ENCODE measurements at places on chromosomes 16 and 17. TPM values are rescaled to one million over a fixed set of nuclear protein-coding genes. Genes with fewer than 3 reads are reported as not detected.

- no peak overlapping the region for H3K27ac ChIP-seq
- no peaks in the 10 kb centered on the region for H3K27me3 ChIP-seq
- no peaks in the 10 kb centered on the region for H3K36me3 ChIP-seq
Observed at GRCh38 chr17:80751070-80751945, 206.7 kb downstream of the RPTOR start.

GRCh38 chr17:811051-811784, 29.1 kb downstream of the MRM3 start:
- no peak for DNase-seq
- no peak overlapping the region for H3K27ac ChIP-seq
- H3K4me1 ChIP-seq: no peaks in the 10 kb centered on the region
- H3K4me3 ChIP-seq: no peak overlapping the region
- H3K36me3 ChIP-seq: peaks cover 22% of the 10 kb centered on the region

DNA sequence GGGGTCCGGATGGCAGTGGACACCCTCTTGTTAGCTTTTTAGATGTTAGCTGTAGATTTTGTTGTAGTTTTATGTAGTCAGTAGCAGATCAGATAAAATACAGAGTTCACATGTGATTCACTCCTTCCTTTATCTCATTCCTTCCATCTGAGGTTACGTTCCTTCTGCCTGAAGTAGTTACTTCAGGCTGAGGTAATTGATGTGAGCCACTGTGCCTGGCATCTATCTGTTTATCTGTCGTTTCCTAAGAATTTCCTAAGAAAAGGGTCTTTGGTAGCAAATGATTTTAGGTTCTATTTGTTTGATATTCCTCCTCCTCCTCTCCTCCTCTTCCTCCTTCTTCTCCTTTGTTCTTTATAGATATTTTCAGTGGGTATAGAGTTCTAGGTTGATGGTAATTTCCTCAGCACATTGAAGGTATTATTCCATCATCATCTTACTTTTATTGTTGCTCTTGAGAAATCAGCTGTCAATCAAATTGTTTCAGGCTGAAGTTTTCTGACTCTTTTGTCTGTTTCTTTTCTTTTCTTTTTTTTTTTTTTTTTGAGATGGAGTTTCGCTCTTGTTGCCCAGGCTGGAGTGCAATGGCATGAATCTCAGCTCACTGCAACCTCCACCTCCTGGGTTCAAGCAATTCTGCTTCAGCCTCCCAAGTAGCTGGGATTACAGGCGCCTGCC, 29.6 kb upstream of the FBXO47 start:
- H3K27me3 ChIP-seq: no peaks in the 10 kb centered on the region
- H3K4me3 ChIP-seq: no peak overlapping the region
- no peak for DNase-seq
- H3K36me3 ChIP-seq: no peaks in the 10 kb centered on the region
- H3K27ac ChIP-seq: no peak overlapping the region
- H3K4me1 ChIP-seq: no peaks in the 10 kb centered on the region

DNA sequence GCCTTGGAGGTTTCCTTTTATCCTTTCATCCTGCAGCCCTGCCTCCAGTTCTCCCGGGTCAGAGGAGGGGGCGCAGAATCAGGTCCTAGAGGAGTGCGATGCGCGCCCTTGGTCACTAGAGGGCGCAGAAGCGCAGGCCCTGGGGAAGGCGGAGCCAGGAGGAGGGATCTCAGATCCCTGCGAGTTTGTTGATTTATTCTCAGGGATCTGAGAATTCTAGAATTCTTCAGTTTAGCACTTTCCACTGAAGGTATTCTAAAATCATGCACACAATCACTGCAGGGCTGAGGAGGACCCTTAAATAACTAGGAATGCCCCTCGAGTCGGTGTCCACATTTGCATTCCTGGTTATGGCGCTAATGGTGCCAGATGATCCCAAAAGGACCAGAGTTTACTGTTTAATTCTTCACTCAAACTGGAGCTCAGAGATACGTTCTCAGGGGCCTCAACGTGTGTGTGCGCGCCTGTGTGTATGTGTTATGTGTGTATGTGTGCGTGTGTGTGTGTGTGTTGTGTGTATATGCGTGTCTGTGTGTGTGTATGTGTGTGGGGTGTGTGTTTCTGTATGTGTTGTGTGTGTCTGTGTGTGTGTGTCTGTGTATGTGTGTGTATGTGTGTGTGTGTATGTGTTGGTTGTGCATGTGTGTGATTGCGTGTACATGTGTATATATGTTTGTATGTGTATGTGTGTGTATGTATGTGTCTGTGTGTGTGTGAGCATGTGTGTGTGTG, 6.9 kb upstream of the ELAC2 start:
- H3K4me1 ChIP-seq: peaks cover 8% of the 10 kb centered on the region
- no peaks in the 10 kb centered on the region for H3K27me3 ChIP-seq
- DNase-seq: peak; percentile 32
- H3K36me3 ChIP-seq: no peaks in the 10 kb centered on the region
- H3K4me3 ChIP-seq: no peak overlapping the region
- no peak overlapping the region for H3K27ac ChIP-seq

- no peaks in the 10 kb centered on the region for H3K27me3 ChIP-seq
- H3K4me1 ChIP-seq: no peaks in the 10 kb centered on the region
- H3K36me3 ChIP-seq: no peaks in the 10 kb centered on the region
- H3K4me3 ChIP-seq: no peak overlapping the region
- no peak overlapping the region for H3K27ac ChIP-seq
Observed at GRCh38 chr16:54015147-54015546, 271.4 kb downstream of the IRX3 start.

- H3K36me3 ChIP-seq: no peaks in the 10 kb centered on the region
- H3K27me3 ChIP-seq: no peaks in the 10 kb centered on the region
- no peaks in the 10 kb centered on the region for H3K4me1 ChIP-seq
Observed at GRCh38 chr17:52255347-52255746, 96.8 kb upstream of the CA10 start.

GRCh38 chr17:79741751-79742588, 11.2 kb downstream of the ENPP7 start:
- H3K27me3 ChIP-seq: peaks cover 46% of the 10 kb centered on the region
- H3K4me3 ChIP-seq: no peak overlapping the region
- peak; percentile 68 for DNase-seq
- H3K4me1 ChIP-seq: peaks cover 6% of the 10 kb centered on the region
- H3K27ac ChIP-seq: no peak overlapping the region

DNA sequence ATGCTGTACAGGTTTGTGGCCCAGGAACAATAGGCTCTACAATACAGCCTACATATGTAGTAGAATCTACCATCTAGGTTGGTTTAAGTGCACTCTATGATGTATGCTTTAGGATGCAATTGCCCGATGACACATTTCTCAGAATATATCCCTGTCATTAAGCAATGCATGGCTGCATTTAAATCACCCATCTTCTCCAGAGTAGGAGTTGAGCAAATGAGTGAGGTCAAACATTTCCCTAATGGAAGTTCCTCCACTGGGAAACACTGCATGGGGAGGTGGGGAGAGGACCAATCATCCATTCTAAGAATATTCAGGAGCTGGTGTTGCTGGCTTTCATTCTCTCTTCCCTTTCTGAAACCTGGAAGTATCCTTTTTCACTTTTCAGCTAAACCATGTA, 2.0 kb upstream of the PCTP start:
- peaks cover 7% of the 10 kb centered on the region for H3K36me3 ChIP-seq
- no peaks in the 10 kb centered on the region for H3K27me3 ChIP-seq
- H3K4me1 ChIP-seq: peaks cover 17% of the 10 kb centered on the region
- no peak overlapping the region for H3K4me3 ChIP-seq

GRCh38 chr16:78791926-78792325, 692.5 kb downstream of the WWOX start:
- H3K4me3 ChIP-seq: no peak overlapping the region
- no peak overlapping the region for H3K27ac ChIP-seq
- no peak for DNase-seq
- no peaks in the 10 kb centered on the region for H3K4me1 ChIP-seq

GRCh38 chr17:60496041-60496440, 30.0 kb downstream of the APPBP2 start:
- H3K4me1 ChIP-seq: no peaks in the 10 kb centered on the region
- no peak for DNase-seq
- no peak overlapping the region for H3K4me3 ChIP-seq
- H3K27me3 ChIP-seq: no peaks in the 10 kb centered on the region

GRCh38 chr16:86048221-86048620, 149.3 kb downstream of the IRF8 start:
- H3K4me1 ChIP-seq: peaks cover 8% of the 10 kb centered on the region
- no peak for DNase-seq
- peaks cover 81% of the 10 kb centered on the region for H3K27me3 ChIP-seq
- H3K36me3 ChIP-seq: no peaks in the 10 kb centered on the region
- no peak overlapping the region for H3K4me3 ChIP-seq

DNA sequence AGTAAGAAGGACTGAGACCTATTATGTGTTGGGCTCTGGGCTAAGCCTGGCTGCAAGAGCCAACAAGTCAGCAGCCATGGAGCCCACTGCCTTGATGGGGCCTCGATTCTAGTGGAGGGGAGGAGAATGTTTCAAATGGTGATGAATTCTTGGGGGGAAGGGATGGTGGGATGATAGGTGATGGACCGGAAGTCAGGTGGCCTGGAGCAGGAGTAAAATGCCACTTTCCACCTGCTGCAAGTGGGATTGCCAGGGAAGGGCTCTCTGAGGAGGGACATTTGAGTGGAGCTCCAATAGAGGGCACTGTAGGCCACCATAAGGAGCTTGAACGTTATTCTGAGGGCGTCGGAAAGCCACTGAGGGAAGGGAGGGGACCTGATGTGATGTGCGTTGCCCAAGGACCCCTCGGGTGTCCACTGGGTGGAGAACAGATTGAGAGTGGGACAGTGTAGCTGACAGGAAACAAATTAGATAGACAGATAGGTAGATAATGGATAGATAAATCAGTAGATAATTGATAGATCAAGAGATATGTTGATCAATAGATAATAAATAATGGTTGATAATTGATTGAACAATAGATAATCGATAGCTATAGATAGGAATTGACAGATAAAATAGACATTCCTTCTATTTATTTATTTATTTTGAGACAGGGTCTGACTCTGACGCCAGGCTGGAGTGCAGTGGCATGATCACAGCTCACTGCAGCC, 18.2 kb upstream of the NXPH3 start:
- no peak overlapping the region for H3K27ac ChIP-seq
- no peak for DNase-seq
- H3K36me3 ChIP-seq: no peaks in the 10 kb centered on the region
- peaks cover 4% of the 10 kb centered on the region for H3K4me1 ChIP-seq

GRCh38 chr17:73072219-73072962, 20.1 kb downstream of the SLC39A11 start:
- H3K27me3 ChIP-seq: no peaks in the 10 kb centered on the region
- H3K27ac ChIP-seq: no peak overlapping the region
- peaks cover 23% of the 10 kb centered on the region for H3K4me1 ChIP-seq
- peak; percentile 9 for DNase-seq
- no peak overlapping the region for H3K4me3 ChIP-seq
- H3K36me3 ChIP-seq: peaks cover 3% of the 10 kb centered on the region

DNA sequence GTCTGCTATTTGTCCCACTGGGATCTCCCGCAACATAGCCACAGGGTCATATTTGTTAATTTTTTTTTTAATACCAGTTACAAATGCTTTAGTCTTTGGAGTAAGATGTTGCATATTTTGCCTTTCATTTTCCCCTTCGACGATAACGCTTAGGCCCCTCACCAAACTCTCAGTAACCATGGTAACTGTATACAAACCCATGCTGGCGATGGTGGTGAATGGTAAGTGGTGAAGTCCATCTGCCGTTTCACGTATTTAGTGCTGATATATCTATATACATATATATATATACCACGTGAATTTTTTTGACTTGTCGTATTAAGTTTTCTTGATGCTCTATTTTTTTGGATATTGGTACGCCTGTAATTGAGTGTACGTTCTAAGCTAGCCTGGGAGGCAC, 263.7 kb downstream of the RBFOX1 start:
- H3K36me3 ChIP-seq: no peaks in the 10 kb centered on the region
- H3K27me3 ChIP-seq: no peaks in the 10 kb centered on the region

GRCh38 chr17:44493339-44493738, 9.9 kb downstream of the GPATCH8 start:
- H3K4me3 ChIP-seq: no peak overlapping the region
- no peak for DNase-seq
- no peaks in the 10 kb centered on the region for H3K36me3 ChIP-seq
- peaks cover 5% of the 10 kb centered on the region for H3K4me1 ChIP-seq
- H3K27ac ChIP-seq: no peak overlapping the region
- H3K27me3 ChIP-seq: no peaks in the 10 kb centered on the region

DNA sequence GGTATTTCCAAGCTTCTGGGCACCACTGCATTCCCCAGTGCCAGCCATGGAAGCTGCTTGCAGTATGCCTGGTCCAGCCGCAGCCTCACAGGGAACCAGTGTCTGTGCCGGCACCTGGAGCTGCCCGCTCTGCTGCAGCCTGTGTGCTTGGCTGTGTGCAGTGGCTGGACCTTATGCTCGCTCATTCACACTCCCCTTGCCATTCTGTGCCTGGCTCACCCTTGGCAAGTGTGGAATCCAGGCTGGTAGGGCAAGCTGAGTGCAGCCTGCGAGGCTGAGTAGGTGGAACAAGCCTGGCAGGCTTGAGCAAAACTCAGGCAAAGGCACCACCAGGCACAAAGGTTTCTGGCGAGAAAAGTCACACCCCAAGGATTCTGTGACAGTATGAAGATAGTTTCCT, 144.0 kb downstream of the MYO1D start:
- H3K27me3 ChIP-seq: no peaks in the 10 kb centered on the region
- peaks cover 32% of the 10 kb centered on the region for H3K36me3 ChIP-seq
- no peak for DNase-seq
- H3K27ac ChIP-seq: no peak overlapping the region
- H3K4me3 ChIP-seq: no peak overlapping the region

GRCh38 chr16:88468275-88469129, 15.4 kb downstream of the ZFPM1 start:
- H3K4me1 ChIP-seq: no peaks in the 10 kb centered on the region
- no peak for DNase-seq
- no peaks in the 10 kb centered on the region for H3K36me3 ChIP-seq

- no peak overlapping the region for H3K27ac ChIP-seq
- no peaks in the 10 kb centered on the region for H3K4me1 ChIP-seq
- no peak overlapping the region for H3K4me3 ChIP-seq
- no peaks in the 10 kb centered on the region for H3K36me3 ChIP-seq
- no peak for DNase-seq
- no peaks in the 10 kb centered on the region for H3K27me3 ChIP-seq
Observed at GRCh38 chr16:60150907-60151306, 1416.8 kb upstream of the GOT2 start.

- H3K36me3 ChIP-seq: no peaks in the 10 kb centered on the region
- no peak overlapping the region for H3K4me3 ChIP-seq
- H3K4me1 ChIP-seq: no peaks in the 10 kb centered on the region
Observed at GRCh38 chr16:21222495-21223337, 10.8 kb upstream of the ANKS4B start.

- H3K4me3 ChIP-seq: no peak overlapping the region
- no peak overlapping the region for H3K27ac ChIP-seq
- no peaks in the 10 kb centered on the region for H3K4me1 ChIP-seq
Observed at GRCh38 chr16:58271589-58271988, 23.2 kb downstream of the PRSS54 start.

GRCh38 chr16:56387396-56387795, 37.9 kb downstream of the AMFR start:
- H3K27me3 ChIP-seq: no peaks in the 10 kb centered on the region
- DNase-seq: no peak
- no peaks in the 10 kb centered on the region for H3K4me1 ChIP-seq
- H3K4me3 ChIP-seq: no peak overlapping the region
- H3K36me3 ChIP-seq: peaks cover 100% of the 10 kb centered on the region

P2RX5 gene
- total RNA-seq: 14.7 TPM

IST1 gene
- total RNA-seq: 93.7 TPM

GPRC5B gene
- 82.4 TPM for total RNA-seq

CIITA gene
- total RNA-seq: 10.5 TPM

GDPD3 gene
- 3.6 TPM for total RNA-seq

KCNJ12 gene
- 14.7 TPM for total RNA-seq

SKAP1 gene
- total RNA-seq: 0.75 TPM

TEKT5 gene
- total RNA-seq: not detected

CCL1 gene
- not detected for total RNA-seq

RAP1GAP2 gene
- total RNA-seq: 33.3 TPM

PLSCR3 gene
- total RNA-seq: 28.7 TPM

DDX28 gene
- total RNA-seq: 9.3 TPM

EPX gene
- not detected for total RNA-seq

MT1A gene
- total RNA-seq: 67.7 TPM
